ENCODE measurements at places on chromosomes 12 and 14. TPM values are rescaled to one million over a fixed set of nuclear protein-coding genes. Genes with fewer than 3 reads are reported as not detected.
A peak's percentile ranks its signal among the peaks of the same experiment; 100 is the strongest.

DNA sequence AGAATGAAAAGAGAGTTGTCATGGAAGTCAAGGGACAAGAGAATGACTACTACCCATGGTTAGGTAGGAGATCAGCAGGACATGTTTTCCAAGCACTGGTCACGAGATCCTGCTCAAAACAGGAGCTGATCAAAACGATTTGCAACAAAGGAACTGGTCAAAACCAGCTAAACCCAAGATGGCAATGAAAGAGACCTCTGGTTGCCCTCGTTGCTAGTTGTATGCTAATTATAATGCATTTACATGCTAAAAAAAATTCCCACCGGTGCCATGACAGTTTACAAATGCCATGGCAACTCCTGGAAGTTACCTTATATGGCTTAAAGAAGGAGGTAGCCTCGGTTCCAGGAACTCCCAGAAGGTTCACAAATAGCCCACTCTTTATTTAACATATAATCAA, 95.0 kb upstream of the OTX2 start:
- no peak for DNase-seq

The VSIG10 gene
- total RNA-seq = 39.3 TPM

DNA sequence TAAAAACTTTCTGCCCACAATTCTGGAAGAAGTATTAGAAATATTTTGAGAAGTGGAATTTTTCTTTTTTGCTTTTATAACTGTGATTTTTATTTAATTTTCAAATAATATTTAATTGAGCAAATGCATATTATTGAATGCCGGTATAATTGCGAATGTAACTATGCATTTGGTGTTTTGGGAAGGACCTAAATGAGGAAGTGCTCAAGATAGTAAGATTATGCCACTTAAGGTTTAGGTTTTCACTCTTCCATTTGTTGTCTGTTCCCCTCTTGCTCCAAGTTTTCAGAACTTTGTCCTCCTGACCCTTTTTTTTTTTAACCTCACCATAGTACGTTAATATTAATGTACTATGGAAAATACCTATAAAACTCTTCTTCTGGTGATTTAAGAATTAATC, 85.8 kb downstream of the KIAA0586 start:
- no peak for DNase-seq

DNA sequence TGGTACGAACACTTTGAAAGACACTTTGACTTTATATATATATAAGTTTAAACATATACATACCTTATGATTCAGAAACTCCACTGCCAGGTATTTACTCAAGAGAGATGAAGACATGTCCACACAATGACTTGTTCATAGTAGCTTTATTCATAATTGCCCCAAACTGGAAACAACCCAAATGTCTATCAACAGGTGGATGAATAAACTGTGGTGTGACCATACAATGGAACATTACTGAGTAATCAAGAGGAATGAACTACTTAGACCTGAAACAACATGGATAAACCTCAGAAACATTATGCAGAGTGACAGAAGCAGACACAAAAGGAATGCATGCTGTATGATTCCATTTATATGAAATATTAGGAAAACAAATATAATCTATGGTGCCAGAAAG, 71.1 kb downstream of the PPP1R36 start:
- no peak for DNase-seq

The PRIM1 gene
- 13.0 TPM for total RNA-seq

GRCh38 chr14:50488521-50488920, 43.8 kb downstream of the MAP4K5 start:
- no peak for DNase-seq

- DNase-seq = no peak
Observed at GRCh38 chr14:101819251-101819990, 57.9 kb downstream of the PPP2R5C start.

GRCh38 chr12:120713861-120714482, 3.7 kb downstream of the UNC119B start:
- DNase-seq = peak; percentile 33

GRCh38 chr14:68653108-68653507, 139.8 kb downstream of the ZFP36L1 start:
- peak; percentile 14 for DNase-seq

The KRT71 gene
- 0.16 TPM for total RNA-seq

The UNC79 gene
- not detected for total RNA-seq

DNA sequence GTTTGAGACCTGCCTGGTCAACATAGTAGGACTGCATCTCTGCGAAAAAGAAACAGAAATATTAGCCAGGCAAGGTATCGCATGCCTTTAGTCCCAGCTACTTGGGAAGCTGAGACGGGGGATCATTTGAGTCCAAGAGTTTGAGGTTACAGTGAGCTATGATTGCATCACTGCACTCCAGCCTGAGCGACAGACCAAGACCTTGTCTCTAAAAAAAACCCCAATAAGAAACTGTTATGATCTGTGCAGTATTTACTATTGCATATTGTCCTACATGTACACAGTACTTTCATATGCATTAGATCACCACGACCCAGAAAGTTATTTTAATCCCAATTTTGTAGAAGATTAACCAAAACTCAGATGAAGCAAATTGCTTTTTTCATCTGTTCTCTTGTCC, 187.5 kb downstream of the PCNX1 start:
- no peak for DNase-seq

GRCh38 chr12:103272949-103273348, 222.8 kb downstream of the C12orf42 start:
- DNase-seq = no peak

DNA sequence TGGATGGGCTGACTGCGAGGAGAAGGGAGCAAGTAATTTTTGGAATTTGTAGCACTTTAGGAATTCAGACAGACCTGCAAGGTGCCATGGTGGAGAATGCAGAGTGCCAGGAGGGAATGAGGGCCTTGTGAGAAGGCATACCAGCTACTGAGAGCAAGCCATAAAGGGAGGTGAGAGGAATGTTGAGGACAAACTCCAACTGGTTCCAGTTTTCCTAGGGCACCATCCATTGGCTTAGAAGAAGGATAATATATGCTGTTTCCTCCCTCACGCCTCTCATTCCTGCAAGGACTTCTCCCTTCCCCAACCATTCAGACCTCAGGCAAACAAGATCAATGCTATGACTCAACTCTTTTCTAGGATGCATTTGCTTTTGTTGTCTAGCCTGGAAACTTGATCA, 11.2 kb upstream of the DAAM1 start:
- no peak for DNase-seq

DNA sequence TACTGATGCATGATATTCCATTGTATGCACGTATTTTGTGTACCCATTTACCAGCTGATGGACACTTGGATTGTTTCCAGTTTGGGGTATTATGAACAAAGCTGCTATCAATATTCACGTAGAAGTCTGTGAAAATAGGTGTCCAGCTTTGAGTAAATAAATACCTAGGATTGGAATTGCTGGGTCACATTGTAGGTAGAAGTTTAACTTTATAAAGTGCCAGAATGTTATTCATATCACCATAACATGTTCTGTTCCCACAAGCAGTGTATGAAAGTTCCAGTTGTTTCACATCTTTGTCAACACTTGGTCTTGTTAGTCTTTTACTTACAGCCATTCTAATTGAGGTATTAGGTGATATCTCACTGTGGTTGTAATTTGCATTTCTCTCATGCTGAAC, 108.0 kb upstream of the METAP2 start:
- no peak for DNase-seq

- no peak for DNase-seq
Observed at GRCh38 chr12:89020121-89020480, 332.2 kb downstream of the DUSP6 start.
